Choroid plexus epithelial cell (primary cell): ENCODE measurements at places on chromosomes 16 and 17.

- DNase-seq: no peak
These were observed 44.9 kb upstream of the KDM6B start for GRCh38 chr17:7789131-7789530.

- DNase-seq: peak; percentile 27
These were observed 3.1 kb downstream of the KCNJ2 start for GRCh38 chr17:70172449-70172848.

DNA sequence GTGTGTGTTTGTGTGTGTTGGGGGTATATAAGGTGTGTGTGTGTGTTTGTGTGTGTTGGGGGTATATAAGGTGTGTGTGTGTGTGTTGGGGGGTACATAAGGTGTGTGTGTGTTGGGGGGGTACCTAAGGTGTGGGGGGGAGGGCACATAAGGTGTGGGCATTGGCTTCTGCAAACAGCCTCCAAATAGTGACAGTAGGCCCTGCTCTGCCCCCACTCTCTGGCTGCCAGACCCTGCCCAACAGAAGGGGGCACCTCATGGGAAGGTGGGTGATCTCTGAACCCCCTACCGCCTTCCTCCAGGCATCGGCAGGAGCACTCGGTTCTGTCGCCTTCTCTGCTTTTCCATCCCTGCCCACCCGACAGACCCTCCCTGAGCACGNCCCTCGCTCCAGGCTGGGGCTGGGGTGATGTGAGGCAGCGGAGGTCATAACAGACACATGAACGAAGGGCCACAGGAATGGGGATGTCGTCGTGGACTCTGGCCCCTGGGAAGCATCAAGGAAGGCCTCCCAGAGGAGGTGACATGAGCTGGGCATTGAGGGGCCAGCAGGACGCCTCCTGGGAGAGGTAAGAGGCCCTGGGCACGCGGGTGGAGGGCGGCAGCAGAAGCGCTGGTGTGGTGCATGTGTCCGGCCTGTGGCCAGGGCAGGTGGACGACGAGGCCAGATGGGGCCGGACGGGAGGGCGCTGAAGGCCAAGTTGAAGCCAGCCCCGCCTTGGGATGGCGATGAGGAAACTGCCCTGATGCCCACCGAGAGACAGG, 136.6 kb upstream of the RPH3AL start:
- DNase-seq: no peak

DNA sequence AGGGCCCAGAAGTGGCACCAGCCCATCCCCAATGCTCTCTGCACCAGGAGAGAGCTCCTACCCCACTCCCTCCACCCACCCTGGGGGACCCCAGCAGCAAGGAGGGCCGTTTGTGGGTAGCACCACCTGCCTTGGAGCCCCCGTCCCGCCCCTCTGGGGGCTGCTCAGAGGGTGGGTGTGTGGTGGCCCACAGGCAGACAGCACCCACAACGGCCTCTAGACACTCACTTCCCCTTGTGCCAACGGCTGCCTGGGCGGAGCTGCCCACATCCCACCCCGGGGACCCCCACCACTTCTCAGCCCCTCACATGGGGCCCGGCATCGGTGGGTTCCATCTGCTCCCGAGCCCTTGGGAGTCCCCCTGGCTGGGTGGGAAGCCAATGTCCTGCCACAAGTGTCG, 33.3 kb downstream of the BAHCC1 start:
- DNase-seq: no peak

GRCh38 chr16:2005646-2006045, 4.0 kb downstream of the ZNF598 start:
- no peak for DNase-seq

- DNase-seq: no peak
These were observed 25.5 kb upstream of the CBLN1 start for GRCh38 chr16:49307176-49307575.

GRCh38 chr16:82761858-82762257, 135.1 kb downstream of the CDH13 start:
- peak; percentile 67 for DNase-seq

- DNase-seq: peak; percentile 56
These were observed 622 bp downstream of the NDEL1 start for GRCh38 chr17:8436169-8436843.

GRCh38 chr17:80262775-80263244, 2.2 kb downstream of the RNF213 start:
- DNase-seq: no peak
